Activated CD8-positive, alpha-beta memory T cell treated with anti-CD3 and anti-CD28 coated beads for 1 hour (primary cell): ENCODE measurements at places on chromosomes 7 and 10.

GRCh38 chr7:155124706-155125105 lies 54.6 kb downstream of the HTR5A start:
- no peak for DNase-seq

DNA sequence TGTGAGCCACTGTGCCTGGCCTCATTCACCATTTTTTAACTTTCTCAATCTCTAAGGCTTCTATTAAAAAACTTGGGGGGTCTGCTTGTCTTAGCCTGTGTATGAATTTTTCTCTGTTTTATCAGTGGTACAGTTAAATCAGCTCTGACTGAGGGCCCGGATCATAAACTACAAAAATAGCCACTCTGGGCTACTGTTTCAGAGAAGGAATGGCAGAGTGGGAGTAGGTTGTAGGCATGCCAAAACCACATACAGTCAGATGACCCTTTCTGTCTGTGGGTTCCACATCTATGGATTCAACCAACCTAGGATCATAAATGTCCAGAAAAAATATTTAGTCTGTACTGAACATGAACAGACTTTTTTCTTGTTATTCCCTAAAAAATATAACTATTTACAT lies 21.3 kb downstream of the TBC1D12 start:
- DNase-seq: no peak

DNA sequence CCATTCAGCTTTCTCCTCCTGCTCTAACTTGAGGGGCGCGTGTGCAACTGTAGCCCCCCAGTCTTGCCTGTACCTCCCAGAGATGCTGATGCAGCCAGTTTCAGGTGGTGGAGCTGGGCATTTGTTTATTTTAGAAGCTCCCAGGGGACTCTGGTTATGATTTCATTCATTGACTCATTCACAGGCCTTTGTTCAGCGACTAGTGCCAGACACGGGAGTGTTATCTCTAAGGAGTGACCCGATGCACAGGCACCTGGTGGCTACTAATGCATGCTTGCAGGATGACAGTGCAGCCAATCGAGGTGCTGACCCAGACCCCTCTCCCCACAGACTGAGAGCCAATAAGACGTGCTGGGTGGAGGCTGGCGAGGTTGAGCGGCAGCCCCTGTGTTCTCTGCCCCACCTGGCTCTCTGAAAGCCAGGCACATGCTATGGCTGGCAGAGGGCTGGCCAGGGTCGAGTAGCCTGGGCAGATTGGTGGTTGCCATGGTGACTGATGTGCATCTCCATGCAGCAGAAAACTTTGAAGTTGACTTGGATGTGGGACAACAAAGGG lies 19.7 kb upstream of the SLC18A2 start:
- DNase-seq: no peak

- DNase-seq: no peak
These were observed 32.9 kb upstream of the SDK1 start for GRCh38 chr7:3267966-3268690.

DNA sequence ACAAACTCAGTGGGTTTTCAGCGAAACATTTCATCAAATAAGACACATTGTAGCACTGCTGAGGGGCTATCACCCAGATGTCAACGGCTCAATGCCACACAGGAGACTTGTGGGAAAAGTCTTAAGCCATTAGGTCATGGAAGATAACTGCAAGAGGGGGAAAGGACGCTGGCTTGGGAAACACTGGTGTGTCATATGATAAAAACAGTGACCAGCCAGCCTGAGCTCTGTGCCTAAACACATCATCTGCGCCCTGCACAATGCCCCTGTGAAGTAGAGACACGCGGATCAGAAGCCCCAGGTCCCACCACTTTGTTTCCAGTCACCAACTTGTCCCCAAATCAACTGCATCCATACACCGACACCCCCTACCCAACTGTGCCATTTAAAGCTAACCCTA lies 116.7 kb downstream of the TNS3 start:
- no peak for DNase-seq

GRCh38 chr7:44767912-44768627 lies 19.4 kb downstream of the ZMIZ2 start:
- no peak for DNase-seq

DNA sequence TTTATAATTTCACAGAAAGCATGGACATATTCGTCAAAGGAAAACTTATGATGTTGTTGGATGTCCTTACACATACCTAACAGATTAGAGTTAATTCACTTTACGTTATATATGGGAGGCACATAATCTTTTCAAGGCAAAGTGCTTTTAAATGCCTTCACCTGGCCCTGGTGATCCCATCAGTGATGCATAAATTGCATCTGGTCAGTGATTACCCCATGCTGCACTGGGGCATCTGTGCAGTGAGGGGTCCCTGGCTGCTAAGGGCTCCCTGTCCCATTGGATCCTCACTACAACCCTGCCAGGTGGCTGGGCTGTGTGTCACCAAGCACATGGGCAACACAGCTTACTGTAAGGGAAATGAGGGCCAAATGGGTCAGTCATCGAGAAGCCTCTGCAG lies 441.1 kb downstream of the RPS24 start:
- DNase-seq: no peak

DNA sequence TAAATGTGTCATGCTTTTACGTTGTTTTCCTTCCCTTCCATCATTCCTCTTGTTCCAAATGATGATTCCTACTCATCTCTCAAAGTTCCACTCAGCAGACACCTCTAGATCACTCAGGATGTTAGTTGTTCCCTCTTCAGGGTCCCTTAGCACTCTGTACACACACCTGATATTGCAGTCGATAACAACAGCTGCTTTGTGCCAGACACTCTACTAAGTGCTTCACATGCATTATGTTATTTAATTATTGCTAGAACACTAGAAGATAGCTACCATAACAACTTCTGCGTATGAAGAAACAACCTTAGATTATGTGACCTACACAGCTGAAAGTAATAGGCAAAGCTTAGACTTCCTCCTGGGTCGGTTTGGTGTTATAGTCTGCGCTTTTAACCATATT lies 29.6 kb downstream of the PCBD1 start:
- no peak for DNase-seq

DNA sequence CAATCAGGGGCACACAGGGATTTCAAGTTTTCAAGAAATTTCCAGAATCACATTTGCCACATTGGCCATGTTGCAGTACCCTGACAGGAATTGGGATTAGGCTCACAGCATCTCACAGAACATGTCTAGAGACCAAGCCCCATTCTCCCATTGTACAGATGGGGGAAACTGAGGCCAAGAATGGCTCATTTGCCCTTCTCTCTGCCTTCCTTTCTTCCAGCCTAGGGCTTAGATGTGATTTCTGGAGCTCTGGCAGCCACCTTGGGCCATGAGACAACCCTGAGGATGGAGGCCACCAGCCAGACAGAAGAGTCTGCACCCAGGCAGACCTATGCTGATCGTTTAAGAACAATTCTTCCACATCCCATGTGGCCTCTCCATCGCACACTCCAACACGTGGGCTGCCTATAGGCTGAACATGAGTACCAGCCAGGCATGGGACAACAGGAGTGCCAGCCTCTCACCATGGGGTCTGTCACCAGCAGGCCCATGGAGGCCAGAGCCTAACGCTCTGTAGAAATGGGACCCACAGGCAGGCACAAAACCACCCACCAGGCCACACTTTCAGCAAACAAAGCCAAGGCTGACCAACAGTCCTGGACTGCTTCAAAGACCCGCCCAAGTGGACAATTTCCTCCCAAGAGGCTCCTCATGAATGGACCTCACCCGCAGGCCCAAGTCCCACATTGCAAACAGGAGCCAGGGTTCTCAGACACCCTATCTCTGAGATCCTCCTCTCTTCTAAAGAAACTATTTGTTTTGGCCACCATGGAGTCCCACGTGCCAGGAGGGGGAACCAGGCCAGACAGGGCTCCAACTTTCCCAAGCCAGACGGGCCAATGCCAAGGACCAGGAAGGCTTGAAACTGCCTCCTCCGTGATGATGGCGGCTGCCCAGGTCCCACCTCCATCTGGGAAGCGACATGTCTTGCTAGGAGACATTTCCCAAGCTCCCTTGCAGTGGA lies 20.7 kb downstream of the PDGFA start:
- DNase-seq: no peak

DNA sequence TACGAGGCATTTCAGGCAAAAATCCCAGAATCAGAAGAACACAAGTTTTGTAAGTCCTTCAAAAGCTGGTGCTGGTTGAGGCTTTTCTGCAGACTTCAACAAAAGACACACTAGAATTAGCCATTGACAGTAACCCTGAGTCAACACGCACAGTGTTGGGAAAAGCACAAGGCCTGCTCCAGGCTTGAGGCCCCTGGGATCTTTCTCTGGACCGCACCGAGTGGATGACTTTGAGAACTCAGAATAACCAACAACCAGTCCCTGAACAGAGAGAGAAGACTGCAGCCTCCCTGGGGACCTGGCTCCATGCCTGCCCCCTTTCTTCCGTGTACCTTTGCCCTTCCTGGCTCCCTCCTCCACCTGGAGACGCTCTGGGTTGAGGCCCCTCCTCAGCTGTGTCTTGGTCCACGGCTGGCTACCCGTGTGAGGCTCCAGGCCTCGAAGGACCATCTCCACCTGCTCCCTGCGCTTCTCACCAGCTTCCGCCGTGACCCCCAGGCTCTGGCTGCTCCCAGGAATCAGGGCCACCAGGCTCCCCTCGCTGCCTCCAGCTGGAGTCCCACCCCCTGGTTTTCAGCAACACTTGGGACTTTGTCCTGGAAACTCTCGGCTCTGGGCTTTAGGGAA lies 28.4 kb downstream of the DIP2C start:
- no peak for DNase-seq

DNA sequence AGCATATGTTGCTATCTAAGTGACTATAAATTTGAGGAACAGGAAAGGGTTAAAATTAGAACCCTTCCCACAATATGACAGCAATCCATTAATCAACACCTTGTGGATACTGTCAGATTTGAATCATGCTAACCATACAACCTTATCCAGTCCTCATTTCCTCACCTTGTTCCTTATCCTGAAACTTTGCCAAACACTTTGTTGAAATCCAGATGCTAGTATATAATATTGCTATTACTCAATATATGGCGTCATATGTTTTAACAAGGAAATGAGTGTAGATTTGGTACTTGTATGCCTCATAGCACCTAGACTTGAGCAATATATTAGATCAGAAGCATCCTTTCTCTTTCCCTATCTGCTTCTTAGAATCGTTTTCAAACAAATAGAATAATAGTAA lies 66.3 kb upstream of the SLC25A13 start:
- DNase-seq: no peak

- no peak for DNase-seq
These were observed 49.0 kb upstream of the CALD1 start for GRCh38 chr7:134730411-134730829.

GRCh38 chr10:126638542-126638941 lies 32.0 kb downstream of the C10orf90 start:
- no peak for DNase-seq

DNA sequence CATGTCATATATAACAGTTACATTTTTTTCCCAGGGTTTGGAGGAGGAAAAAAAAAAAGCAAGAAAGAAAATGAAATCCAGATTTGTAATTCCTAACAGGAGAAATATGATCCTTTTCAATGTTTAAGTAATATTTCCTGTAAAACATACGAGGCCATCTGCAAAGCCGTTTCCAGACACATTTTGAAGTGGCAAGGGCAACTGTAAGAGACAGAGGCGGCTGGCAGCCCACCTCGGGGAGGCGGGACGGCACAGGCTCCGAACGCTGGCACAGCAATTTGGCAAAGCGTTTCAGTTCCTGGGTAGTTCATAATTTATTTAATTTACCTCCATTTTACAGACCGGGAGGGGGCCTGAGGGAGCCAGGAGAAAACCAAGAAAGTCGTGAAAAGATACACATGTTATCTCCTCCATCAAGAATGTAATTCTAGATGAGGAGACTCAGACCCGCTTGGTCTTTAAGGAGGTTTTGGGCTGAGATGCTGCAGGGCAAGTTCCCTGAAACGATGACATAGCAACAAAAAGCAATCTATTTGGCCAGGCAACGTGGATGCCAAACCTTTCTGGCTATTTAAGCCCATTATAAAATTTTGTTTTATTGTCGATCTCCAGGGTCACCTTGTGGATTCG lies 448.5 kb upstream of the MKI67 start:
- no peak for DNase-seq

DNA sequence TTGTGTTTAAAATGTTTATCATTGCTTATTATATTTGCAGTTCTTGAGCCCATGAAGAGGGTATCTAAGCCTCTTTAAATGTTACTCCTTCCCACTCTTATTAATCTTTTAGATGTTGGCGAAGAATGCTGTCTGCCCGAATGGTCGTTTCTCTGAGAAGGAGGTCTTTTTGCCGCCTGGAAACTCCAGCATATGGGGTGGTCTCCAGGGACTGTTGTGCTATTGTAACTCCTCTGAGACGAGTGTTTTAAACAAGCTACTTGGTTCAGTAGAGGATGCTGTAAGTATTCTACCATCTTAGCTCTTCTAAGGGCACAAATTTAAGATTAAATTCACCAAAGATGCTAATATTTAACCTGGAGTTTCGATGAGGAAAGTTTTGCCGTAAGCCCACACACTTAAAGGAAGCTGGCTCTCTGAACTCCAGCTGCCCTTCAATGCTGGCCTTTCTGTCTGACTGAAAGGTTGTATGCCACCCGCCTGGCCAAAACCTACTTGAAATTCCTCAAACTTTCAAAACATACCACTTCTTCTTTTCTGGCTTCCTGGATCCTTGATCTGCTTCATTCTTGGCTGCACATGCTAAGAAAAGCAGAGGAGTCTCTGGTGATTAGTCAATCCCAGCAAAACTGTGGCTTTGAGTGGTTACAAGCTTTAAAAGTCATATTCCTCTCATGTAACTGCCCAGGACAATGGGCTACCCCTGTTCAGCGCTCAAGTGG lies 74.7 kb downstream of the ABCA13 start:
- DNase-seq: no peak

DNA sequence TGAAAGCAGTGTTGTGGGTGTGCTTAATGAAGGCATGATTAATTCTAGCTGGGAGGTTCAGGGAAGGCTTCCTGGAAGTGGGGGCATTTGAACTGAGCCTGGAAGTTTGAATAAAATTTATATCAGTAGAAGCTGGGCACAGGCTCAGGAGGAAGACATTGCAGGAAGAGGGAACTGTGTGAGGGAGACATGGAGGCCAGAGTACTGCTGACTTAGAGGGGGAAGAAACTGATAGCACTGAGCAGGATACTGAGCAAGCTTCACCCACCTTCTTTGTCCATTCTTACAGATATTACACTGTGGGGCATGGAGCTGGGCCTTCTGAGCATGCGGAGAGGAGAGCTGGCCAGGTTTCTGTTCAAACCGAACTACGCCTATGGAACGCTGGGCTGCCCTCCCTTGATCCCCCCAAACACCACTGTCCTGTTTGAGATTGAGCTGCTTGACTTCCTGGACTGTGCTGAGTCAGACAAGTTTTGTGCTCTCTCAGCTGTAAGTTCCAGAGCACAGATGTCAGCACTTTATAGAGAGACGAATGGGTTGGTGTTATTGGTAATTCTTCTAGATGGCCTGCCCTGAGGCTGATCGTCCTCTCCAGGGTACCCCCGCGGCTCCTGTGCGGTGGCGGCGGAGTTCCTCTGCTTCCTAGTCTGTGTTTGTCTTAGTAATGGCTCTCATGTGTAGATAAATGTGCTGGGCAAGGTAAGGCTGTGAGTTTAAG lies 2.1 kb downstream of the FKBP6 start:
- no peak for DNase-seq

- no peak for DNase-seq
These were observed 2.4 kb upstream of the PTN start for GRCh38 chr7:137345799-137346449.
